ENCODE measurements at places on chromosomes 6 and 20. TPM values are rescaled to one million over a fixed set of nuclear protein-coding genes. Genes with fewer than 3 reads are reported as not detected.

DNA sequence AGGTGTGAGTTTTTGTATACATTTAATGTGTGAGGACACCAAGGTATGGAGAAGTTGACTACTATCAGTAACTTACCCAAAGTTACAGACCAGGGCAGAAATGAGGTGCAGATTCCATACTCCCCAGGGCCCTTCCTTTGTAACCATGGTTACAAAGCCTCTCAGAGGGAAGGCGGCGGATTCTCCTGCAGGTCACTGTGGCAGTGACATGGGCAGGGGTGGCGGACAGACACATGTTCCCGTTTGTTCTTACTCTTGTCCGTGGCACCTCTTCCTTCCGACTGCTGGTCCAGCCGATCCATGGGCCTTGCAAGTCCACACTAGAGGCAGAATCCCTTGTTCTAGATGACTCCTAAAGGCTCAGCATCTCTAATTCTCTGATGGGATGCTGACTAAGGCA is 43.0 kb downstream of the PDYN start:
- no peak for DNase-seq

PCSK2 gene
- total RNA-seq: 1.3 TPM

DNA sequence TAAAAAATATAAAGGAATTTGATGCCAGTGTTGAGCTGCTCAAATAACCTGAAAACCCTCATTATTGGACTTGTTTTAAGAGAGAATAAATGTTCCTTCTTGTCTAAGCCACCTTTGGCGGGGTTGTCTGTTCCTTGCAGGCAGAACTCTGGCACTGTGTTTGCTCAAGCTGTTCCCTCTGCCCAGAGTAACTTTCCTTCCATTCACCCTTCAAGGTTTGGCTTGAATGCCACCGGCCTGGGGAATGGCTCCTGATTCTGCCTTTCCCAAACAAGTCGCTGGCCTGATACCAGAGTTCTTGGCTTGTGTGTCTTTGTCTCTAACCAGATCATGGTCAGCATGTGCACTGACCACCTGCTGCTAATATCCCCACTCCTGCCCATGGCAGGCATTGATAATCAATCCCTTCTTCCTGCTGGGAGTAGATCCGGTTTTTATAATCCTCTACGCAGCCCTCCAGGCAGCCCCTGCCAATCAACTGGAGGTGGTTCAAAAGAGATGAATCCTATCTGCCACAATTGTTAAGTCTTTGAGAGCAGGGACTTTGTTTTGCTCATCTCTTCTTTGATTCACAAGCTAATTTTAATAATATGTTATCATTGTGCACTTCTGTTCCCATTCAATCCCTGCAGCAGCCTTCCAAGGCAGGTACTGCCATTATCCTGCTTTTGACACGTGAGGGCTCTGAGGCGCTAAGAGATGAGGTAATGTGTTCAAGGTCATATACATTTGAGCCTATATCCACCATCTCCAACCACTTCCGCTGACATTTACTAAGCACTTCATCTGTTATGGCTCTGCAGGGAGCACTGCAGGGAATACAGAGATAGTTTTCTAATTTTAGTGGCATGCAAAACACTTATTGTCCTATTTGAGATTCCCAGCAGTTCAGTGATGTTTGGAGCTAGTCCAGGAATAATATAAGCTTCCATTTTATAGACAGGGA is 3.1 kb upstream of the CCM2L start:
- DNase-seq: no peak

PBOV1 gene
- total RNA-seq: not detected
